ENCODE measurements at places on chromosomes 2 and 18.

GRCh38 chr2:205700331-205701132 lies 18.2 kb downstream of the NRP2 start:
- DNase-seq, result peak; percentile 72

DNA sequence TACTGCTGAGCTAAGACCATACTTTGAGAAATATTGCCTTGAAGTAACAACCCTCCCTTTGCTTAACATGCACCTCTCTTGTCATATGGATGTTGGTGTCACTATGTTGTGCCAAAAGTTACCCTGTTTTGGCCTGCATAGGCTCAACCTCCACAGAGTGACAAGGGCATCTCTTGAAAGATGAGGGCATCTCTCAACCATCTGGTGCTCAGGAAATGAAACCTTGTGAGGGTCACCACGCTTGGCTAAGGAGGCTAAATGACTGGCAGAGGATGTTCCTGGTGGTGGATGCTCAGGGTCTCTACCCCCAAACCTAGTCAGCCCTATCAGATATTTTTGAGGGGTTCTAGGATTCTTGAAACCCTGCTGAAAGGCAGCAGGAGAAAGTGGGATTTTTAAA lies 2.3 kb downstream of the LHCGR start:
- no peak for DNase-seq

- DNase-seq, result peak; percentile 25
These were observed 215.4 kb upstream of the HNRNPA3 start for GRCh38 chr2:176997074-176997791.

DNA sequence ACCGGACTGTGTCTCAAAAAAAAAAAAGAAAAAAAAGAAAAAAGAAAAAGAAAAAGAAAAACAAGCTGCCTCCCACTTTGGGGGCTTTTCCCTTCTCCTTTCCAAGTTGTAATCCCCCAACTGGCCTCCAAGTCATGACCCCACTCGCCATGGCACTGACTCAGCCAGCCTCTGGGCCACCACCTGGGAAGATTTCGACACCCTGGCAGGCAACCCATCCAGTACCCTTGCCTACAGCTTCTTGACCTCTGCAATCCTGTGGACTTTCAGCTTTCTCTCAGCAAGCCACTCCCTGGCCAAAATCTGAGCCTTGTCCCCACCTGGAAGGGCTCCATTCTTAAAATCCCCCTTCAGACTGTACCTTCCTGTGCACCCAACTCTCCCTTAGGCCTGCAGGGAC lies 22.3 kb upstream of the FOSL2 start:
- no peak for DNase-seq

- DNase-seq, result no peak
These were observed 107.6 kb downstream of the AP1S3 start for GRCh38 chr2:223729781-223730180.

GRCh38 chr18:39841482-39842365 lies 2113.3 kb upstream of the PIK3C3 start:
- peak; percentile 8 for DNase-seq

GRCh38 chr18:28176948-28177827 lies at the start of gene CDH2:
Gene CDH2, minus strand, starts transcription at chr18:28177130. Its CDS starts 108 bp downstream, at chr18:28177022.
- DNase-seq, result no peak

DNA sequence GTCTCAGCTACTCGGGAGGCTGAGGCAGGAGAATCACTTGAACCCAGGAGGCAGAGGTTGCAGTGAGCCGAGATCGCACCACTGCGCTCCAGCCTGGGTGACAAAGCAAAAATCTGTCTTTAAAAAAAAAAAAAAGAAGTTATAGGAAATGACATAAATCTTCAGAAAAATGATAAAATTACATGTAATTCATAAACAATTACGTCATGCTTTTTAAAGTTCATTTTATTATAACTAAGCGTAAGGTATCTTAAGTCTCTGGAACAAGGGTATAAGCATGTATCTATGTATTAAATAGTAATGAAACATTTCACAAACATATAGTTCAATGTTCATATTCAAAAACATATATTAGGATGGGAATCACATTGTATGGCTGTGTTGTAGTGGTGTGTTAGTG lies 425.9 kb downstream of the SPAG16 start:
- DNase-seq, result no peak

GRCh38 chr2:182744490-182744889 lies 28.4 kb downstream of the DNAJC10 start:
- no peak for DNase-seq

DNA sequence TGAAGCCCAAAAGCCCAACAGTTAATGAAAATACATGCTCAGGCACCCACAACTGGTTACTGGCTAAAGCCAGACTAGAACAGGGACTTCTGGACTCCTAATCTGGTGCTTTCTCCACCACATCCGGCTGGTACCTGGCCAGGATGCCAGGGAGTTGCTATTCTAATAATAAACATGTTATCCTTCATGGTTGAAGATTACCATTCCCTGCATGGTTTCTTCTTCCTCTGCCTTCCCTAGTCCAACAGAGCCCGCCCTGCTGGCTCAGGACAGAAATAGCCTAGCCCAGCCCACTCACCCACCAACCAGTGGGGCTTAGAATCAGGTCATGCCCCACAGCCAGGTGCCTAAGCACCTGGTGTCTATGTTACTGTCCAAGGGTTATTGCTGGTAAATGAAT lies 184.2 kb downstream of the TMEM247 start:
- DNase-seq, result no peak

- no peak for DNase-seq
These were observed 83.2 kb downstream of the DDX1 start for GRCh38 chr2:15674637-15675455.

- no peak for DNase-seq
These were observed 4.1 kb downstream of the ITGA6 start for GRCh38 chr2:172431463-172431862.

Data from GM04503 (cell line).